Cardiac muscle cell (in vitro differentiated cells and primary cell): ENCODE measurements at places on chromosomes 4 and X. TPM values are rescaled to one million over a fixed set of nuclear protein-coding genes. Genes with fewer than 3 reads are reported as not detected.
A peak's percentile ranks its signal among the peaks of the same experiment; 100 is the strongest.

The PHKA1 gene
- polyA plus RNA-seq: 4.1 and 9.3 TPM in 2 replicates

The MAML3 gene
- polyA plus RNA-seq: 7.8 and 9.6 TPM in 2 replicates

The F11 gene
- polyA plus RNA-seq: not detected in 2 replicates

DNA sequence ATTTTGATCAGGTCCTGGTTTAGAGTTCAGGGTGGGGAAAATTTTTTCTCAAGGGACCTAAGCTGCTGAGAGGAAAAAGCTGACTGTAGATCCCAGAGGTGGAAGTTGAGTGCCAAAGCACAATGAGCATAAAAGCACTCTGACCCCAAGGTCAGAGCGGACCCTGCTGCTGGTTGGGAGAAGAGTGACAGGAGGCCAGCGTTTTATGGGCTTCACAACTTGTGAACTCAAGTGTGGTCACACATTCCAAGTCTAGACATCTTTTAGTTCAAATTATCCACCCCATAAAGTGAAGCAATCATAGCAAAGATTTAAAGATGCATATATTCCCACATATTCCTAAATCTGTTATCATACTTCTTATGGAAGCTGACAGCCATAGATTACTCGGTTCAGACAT is 220.3 kb downstream of the CHIC2 start:
- DNase-seq: peak; percentile 51

DNA sequence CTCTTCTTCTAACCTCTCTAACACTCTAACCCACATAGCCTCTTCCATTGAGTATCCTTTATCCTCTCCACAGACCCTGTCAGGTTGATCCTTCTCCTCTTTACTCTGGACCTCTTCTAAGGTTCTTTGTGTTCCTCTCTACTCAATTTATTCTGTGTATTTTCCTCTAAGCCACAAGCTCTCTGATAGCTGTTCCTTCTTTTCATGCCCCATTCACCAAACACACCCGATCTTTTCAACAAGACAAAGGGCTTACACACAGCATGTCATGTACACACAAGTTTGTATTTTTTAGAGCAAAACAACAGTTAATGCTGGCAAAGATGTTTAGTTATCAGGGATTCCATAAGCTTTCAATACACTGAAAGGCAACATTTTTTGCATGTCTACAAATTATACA is 1.9 kb downstream of the SPIN2B start:
- DNase-seq: no peak

The MMRN1 gene
- polyA plus RNA-seq: 0.54 and 0.83 TPM in 2 replicates

The INTU gene
- 3.9 and 10.8 TPM in 2 replicates for polyA plus RNA-seq

DNA sequence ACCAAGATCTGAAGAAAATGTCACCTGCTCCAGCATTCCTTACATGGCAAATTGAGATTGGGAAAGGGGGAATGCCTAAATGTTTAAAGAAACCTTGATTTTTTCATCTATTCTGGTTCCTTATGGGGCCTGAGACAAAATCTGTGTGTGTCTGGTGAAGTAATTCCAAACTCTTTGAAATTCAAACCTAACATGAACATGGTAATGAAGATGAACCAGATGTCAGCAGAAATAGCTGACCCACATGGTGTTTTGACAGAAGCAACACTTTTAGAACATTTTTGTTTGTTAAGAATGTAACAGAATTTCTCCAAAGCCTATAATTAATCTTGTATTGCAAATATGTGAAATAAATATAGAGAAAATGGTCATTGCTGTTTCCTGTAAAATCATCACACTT is 133.0 kb downstream of the PARM1 start:
- DNase-seq: no peak

The ENPEP gene
- polyA plus RNA-seq: 4.6 and 5.8 TPM in 2 replicates

DNA sequence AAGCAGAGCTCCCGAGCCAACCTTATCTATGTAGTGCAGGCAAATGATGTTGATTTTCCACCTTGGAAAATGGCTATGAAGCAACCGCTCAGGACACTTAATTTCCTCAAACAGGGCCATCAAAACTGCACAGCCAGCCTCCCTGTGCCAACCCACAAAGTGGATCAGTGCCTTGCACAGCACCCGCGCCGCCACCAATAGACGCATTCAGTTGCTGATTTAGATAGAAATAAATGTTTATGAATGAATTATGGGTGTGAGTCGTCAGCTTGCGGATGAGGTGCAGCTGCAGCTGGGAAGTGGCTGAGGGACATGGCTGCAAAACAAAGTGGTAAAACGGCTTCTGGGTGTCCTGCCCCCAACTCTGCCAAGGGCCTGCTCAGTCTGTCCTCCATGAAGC is 47.0 kb downstream of the SOD3 start:
- no peak for DNase-seq
